Lung (tissue), 17 donors: ENCODE measurements at places on chromosomes 3 and 15.

DNA sequence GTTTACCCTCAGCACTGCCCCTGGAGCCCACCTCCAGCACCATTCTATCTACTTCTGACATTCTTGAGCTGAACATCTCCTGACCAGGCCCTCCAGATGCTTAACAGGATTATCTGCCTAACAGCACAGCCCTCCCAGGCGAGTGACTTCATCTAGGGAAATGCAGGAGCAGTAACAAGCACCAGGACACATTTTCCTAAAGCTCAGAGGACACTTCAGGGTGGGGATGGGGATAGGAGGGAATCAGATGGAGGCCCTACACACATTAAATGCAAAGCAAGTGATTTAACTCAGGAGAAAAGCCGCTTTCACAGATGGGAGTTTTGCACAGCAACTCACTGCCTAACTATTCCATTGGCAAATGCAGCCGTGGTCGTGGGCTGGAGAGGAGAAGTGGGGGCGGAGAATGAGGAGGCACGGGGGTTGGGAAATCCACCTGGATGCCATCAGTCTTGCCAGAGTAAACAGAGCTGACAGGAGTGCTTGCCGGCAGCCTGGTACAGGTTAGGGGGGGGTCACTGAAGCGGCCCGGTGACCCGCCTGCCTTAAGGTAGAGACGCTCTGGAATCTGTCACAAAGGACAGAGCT is 21.3 kb upstream of the BNC1 start:
- no peak for DNase-seq

- DNase-seq = peak; percentile 39
These were observed 418.9 kb upstream of the NAALADL2 start for GRCh38 chr3:174440253-174440701.

GRCh38 chr3:112561484-112561733 is 353 bp downstream of the ATG3 start:
- DNase-seq = no peak

DNA sequence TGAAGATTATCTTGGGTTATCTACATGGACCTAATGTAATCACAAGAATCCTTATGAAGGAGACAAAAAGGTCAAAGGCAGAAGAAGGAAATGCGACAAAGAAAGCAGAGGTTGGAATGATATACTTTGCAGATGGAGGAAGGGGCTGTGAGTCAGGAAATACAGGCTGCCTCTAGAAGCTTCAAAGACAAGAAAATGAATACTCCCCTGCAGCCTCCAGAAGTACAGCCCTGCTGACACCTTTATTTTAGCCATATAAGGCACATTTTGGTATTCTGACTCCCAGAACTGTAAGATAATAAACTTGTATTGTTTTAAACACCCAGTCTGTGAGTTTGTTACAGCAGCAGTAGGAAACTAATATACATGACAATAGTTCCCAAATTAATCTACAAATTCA is 58.6 kb downstream of the SIDT1 start:
- no peak for DNase-seq
